ENCODE measurements at places on chromosomes 5 and 9. TPM values are rescaled to one million over a fixed set of nuclear protein-coding genes. Genes with fewer than 3 reads are reported as not detected.

SPATA31C2 gene
- polyA plus RNA-seq: 0.10 TPM

PDLIM4 gene
- not detected for polyA plus RNA-seq

PCDHGB4 gene
- not detected for polyA plus RNA-seq

TERT gene
- not detected for polyA plus RNA-seq

AQP7 gene
- 0.15 TPM for polyA plus RNA-seq

HTR4 gene
- polyA plus RNA-seq: not detected

ADAMTS13 gene
- 0.10 TPM for polyA plus RNA-seq

GRCh38 chr5:21159510-21160059, 1171.6 kb upstream of the CDH18 start:
- DNase-seq: no peak

DNA sequence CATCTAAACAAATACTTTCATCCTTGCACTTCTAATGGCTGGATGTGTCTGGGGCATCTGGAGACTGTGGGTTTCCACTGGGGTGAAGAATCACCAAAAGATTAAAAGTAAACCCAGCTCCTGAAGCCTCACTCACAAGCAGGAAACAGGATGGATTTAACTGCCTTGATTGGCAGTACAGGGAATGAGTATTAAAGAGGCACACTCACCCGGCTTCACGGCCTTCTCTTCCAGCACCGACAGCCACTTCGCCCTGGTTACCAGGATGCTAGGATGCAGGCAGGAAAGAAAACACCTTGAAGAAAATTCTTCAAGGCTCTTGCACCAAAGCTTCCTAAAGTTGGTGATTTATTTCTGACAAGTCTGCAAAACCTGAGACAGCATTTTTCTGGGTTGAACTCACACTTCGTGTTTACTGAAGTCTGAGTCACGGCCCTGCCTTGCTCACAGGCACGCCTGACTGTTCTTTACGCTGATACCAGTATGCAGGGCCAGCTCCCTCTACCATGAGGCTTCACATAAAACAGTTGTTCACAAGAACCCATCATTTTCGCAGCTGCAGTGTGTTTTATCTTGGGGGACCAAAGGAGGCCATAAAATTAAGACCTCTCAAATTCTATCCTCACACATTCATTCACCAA, 56.5 kb upstream of the ZNF354A start:
- no peak for DNase-seq

- no peak for DNase-seq
Measured at GRCh38 chr5:6858419-6858818, 145.2 kb downstream of the TENT4A start.

- DNase-seq: no peak
Measured at GRCh38 chr9:137054932-137055384, 1.1 kb upstream of the ENTPD2 start.

DNA sequence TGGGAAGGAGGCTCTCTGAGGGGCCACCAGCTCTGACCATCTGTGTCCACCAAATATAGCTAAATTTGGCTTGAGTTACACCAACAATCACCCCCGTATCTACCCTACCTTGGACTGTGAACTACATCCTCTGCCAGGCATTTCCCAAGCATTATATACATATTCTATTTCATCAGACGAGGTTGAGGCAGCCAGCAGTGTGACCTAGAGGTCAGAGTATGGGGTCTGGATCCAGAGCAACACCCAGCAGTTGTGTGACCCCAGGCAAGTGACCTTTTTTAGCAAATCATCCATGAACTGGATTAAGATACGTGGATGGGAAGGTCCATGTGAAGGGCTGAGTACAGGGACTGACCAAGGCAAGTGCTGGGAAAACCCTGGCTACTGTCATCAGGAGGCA, 180.6 kb downstream of the HSPA4 start:
- no peak for DNase-seq

DNA sequence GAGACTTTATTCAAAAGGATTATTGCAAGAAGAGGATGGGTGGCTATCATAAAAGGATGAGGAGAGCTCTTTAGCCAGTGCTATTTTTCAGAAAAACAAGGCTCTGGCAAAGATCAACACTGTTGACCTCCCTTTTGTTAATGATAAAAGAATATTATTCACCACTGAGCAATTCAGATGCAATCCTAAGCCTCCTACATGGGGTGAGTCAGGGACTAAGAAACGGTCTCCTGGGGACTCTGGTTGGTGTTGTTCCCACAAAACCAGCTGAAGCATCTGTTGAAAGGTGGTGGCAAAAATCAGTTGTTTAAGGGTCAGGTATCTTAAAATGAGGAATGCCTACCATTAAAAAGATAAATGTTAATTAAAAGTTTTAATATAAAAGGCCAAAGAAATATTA, 7.7 kb upstream of the GCNT1 start:
- no peak for DNase-seq

DNA sequence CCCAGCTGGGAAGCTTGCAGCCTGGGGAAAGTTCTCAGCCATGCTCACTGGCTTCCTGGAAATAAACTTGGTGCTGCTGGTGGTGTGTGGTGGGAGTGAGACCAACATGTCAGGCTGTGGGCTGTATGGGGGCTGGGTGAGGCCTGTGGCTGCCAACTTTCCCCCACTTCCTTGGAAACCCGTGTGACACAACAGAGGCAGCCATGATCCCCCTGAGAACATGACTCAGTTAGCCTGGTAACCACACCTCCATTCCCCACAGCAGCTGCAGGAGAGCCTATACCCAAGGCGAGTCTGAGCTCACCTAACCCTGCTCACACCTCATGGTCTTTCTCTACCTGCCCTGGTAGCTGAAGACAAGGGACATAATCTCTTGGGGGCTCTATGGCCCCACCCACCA, 72.7 kb upstream of the RGMB start:
- DNase-seq: no peak

DNA sequence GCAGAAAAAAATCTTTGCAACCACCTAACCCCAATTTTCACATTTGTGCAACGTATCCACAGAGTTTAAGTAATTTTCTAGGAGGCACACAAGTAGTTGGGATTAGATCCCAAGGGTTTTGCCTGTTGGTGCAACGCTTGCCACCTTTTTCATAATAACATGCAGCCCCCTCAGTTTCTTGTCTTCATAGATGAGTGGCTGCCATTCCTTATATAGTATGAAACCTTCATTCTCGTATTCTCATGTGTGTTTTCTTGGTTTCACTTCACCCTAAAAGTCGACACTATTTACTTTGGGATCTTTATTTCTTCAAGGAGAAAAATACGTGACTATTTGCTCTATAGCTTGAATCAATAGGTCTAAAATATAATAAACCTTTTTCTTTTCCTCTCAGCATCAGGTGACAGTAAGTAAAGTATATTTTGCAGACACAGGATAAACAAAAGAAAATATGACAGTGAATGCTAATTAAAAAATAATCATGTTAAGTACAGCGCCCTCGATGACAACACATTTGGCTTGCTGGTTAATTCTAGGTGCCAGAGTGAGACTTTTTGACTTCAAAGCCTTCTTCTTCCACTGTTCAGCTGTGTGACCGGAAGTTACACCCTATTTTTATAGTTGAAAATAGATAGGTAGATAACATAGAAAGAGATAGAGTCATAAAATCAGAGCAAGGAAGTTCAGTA, 342.8 kb upstream of the CCNG1 start:
- no peak for DNase-seq

DNA sequence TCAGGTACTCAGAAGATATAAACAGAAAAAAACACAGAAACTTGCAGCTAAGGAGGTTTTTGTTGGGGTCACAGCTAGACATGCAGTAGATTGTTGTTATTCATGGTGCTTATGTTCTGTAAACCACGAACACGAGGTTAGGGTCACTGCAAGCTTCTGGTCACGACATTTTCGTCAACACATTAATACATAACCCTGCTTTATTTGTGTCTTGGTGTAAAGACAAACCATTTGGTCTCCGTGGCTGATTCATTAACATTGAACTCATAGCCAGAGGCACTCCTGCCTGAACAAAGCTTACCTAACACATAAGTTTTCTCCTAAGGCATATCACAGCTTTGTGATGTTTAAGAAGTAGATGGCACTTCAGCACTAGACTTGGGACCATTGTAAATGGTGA, 16.9 kb downstream of the TEK start:
- DNase-seq: no peak

- no peak for DNase-seq
Measured at GRCh38 chr9:75002422-75003023, 25.6 kb downstream of the CARNMT1 start.

GRCh38 chr5:136000932-136001331, 27.9 kb upstream of the TGFBI start:
- no peak for DNase-seq

DNA sequence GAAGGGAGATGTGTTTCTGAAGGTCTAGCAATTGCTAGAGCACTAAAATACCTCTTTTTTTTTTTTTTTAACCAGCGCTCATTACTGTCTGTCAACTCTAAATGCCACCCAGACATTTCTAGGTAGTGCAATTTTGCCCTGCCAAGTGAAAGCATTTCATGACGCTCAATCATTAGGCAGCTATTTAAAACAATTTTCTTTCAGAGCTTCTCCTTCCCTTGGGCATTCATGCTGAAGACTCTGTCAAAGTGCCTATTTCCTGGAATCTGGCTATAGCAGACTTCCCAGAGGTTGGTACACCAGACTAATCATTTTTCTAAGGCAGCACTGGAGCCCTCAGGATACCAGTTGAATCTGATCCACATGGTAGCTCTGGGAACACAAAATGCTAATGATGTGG, 97.0 kb upstream of the ANKRD55 start:
- no peak for DNase-seq

DNA sequence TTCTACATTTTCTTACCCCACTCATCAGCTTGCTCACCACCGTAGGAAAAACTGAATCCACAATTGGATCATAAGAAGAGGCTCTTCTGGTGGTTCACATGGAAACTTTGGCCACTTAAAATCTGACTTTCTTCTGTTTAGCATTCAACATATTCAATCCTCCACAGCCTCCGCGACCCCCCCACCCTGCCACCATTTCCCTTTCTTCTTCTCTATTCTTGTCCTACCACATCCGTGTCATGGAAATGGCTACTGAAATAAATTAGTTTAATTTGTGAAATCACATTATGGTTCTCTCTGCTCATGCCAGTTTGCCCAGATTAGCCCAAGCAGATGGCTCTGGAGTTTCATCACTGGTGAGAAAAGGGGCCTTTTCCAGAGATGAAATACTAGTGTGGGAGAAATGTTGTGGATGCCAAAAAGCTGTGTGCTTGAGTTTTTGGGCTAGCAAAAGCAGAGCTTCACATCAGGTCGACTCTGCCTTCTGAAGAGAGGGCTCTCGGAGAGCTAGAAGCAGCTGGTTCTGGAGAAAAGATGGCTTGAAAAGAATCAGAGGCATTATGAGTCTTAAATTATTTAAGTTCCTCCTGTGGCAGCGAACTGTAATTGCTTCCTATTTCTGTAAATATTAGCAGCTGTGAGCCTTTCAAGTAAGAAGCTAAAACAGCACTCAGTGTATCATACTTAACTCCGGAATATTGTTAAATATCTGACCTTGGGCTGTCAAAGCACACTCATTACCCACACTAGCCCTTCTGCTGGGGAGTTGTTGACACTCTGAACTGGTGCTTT, 107.1 kb downstream of the MAT2B start:
- DNase-seq: no peak

GRCh38 chr5:110053205-110053604, 363.5 kb downstream of the MAN2A1 start:
- DNase-seq: no peak

DNA sequence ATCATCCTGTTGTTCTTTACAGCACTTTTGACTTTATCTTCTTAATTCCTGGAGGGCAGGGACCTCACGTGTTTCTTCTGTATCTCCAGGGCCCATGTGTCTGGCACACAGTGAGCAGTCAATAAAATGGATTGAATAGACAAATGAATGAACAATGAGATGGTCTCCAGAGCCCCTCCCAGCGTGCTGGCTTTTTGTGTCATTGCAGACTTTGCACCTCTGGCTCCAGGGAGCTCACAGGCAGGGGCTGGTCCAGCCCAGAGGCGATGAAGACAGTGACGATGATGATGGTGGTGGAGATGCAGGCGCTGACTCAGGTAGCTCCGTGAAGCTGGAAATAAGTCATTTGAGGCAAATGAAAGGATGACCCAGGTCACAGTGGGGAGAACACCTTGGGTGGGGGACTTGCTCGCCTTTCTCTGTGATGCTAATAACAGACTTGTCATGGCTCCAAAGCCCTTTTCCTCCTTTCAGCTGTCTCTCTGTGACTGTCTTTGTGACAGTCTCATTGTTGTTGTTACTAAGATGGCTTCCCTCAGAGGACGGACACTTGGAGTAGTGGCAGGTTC, 30.4 kb upstream of the FABP6 start:
- DNase-seq: no peak

- DNase-seq: no peak
Measured at GRCh38 chr5:176162198-176162597, 76.0 kb upstream of the SIMC1 start.

DNA sequence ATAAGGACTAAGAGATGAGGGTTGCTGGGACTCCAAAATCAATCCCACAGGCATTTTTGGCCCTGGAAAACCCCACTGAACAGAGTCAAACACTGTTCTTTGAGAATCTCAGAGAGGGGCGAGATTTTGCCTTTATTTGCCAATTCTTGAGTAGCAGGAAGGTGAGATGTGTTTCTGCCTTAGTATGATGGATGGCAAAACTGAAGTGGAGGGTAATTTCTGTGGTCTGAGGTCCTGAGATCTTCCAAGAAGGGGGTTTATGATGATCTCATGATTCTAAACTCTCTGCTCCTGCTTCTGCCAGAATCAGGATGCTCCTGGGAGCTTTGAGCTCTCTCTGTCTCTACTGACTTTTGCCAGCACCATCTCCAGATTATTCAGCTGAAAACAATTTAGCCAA, 174.8 kb upstream of the CLINT1 start:
- DNase-seq: no peak
